H4 (cell line): ENCODE measurements at places on chromosomes 6 and 20.

DNA sequence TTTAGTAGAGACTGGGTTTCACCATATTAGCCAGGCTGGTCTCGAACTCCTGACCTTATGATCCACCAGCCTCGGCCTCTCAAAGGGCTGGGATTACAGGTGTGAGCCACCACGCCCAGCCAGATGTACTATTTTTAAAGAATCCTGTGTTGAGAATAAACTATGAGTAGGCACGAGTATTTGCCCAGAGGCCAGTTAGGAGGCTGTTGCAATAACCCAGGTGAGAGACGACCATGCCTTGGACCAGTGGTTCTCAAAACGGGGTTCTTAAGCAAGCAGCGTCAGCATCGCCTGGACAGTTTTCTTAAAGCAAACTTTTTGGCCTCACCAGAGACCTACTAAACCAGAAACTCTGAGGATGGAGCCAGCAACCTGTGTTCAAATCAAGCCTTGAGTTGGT lies 258.8 kb downstream of the ZNF217 start:
- no peak for DNase-seq

DNA sequence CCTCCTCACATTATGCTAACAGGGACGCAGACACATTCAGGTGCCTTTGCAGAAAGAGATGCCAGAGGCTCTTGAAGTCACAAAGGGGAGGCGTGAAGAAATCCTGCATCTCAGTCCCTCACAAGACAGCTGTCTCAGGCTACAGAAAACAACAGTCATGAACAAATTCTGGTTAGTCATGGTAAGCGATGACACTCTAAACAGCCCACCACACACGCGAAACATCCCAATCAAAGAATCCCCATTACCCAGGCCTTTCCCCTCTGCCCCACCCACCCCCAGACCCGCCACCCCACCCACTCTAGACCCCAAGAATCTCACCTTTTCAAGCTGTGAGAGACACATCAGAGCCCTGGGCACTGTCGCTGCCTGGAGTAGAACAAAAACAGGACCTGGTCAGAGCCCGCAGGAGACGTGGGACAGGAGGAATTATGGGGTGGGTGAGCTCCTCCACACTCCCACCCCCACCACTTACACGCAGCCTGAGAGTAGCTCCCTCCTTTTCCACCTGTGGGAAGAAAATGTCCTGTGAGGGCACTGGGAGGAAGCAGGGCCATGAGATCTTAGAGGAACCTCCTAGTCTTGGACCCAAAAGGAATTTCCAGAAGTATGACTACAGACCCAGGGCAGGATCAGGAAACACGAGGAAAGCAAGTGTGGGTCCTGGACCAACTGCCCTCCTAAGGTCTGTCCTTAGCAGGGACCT lies 2.7 kb downstream of the HLA-B start:
- no peak for DNase-seq

DNA sequence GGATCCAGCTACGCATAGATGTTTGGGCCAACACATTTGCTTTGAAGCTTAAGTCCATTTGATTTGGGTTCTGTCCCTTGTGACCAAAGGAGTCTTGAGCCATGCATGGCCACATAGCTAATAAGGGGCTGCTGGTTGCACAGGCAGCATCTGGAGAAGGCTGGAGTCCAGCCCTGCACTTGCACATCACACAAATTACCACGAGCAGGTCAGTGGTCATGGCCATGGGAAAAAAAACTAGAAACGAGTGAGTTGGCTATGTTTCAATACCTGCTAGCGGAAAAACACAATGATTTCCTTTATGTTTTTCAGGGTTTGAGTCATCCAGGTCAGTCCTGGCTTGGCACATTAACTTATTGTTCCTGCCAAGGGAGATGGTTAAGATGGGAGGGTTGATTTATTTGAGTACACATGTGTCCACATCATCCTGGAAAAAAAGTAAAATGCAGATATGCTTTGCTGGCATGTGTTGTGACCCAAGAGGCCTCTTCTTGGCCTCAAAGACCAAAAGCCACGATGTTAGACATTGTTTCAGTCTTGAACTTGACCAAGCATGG lies 5.6 kb upstream of the STX16 start:
- DNase-seq = peak; percentile 54

- no peak for DNase-seq
Measured at GRCh38 chr6:136127873-136128272, 122.2 kb downstream of the MTFR2 start.

DNA sequence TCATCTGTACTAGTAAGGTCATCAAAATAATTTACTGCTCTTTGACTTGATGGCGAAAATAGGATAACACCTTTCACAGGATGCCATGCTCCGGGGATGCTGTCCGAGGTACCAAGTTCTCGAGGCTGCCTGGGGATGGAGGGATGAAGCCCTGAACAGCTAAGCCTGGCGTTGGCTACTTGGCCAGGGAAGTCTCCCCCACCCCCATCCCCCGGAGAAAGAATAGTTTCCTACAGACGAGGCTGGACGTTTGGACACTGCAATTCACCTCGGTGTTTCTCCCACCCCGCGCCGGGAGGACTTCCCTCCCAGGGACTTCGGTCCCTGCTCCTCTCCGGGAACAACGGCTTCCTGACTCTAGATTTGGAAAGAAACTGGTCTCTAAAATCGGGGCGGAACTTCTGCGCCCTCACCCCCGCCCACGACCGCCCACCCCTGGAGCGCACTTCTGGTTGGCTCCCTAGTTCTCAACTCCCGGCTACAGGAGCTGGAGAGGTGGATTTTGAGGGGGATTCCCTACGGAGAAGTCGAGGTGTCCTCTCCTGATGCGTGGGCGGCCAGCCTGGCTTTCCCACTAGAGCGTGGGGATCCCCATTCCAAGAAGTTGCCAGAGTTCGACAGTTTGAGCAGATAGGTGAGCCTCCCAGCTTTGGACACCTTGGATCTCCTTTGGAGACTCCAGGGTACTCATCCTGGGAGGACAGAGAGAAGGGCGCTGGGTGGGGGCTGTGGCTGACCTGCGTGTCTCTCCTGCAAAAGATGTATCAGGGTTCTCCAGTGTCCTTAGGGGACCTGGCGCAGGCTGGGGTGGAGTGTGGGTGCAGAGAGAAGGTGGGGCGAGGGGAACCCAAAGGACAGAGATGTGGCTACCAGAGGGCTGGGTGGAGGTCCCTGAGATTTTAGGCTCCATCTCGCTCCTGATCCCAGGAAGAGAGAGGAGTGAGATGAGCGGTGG lies 1.1 kb downstream of the PCSK2 start:
- DNase-seq = no peak

- DNase-seq = no peak
Measured at GRCh38 chr6:165679326-165679725, 16.3 kb upstream of the PDE10A start.

GRCh38 chr20:19876828-19877460 lies 118.9 kb downstream of the RIN2 start:
- no peak for DNase-seq

- DNase-seq = no peak
Measured at GRCh38 chr6:143451531-143451930, 926 bp downstream of the PEX3 start.
